Activated naive CD4-positive, alpha-beta T cell treated with anti-CD3 and anti-CD28 coated beads for 36 hours (primary cell): ENCODE measurements at places on chromosomes 2 and 18. TPM values are rescaled to one million over a fixed set of nuclear protein-coding genes. Genes with fewer than 3 reads are reported as not detected.
A peak's percentile ranks its signal among the peaks of the same experiment; 100 is the strongest.

Gene BOLA3
- 112 TPM for total RNA-seq

Gene RESP18
- not detected for total RNA-seq

Gene TNFAIP6
- not detected for total RNA-seq

Gene AGPS
- total RNA-seq = 50.7 TPM

Gene ANKRD62
- not detected for total RNA-seq

Gene DLX1
- total RNA-seq = not detected

DNA sequence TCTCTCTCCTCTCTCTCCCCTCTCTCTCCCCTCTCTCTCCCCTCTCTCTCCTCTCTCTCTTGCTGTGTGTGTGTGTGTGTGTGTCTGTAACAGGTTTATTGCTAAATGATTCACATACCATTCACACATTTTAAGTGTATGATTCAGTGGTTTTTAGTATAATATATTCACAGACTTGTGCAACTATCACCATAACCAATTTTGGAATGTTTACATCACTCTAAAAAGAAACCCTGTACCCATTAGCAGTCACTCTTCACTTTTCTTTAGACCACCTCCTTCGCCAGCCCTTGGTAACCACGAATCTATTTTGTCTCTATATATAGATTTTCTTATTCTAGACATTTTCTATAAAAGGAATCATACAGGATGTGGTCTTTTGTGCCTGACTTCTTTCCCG is 11.4 kb downstream of the THNSL2 start:
- peak; percentile 45 for DNase-seq

DNA sequence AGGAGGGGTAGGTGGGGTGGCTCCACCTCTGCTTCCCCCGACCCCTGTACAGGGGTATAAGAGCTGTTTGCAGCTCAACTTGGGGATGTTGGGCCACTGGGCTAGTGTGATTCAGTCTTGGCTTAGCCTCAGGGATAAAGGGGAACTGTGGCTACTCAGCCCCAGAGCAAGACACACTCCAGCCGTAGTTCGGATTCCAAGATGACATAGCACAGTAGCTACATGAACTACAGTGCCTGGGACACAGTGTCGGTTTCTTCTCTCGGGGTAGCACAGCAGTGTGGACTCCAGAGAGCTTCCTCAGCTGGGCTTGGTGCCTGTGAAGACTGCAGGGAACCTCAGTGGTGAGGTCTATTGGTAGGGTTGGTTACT is 21.1 kb downstream of the CARF start:
- DNase-seq = no peak

- DNase-seq = no peak
Observed at GRCh38 chr2:236743039-236743920, 173.7 kb downstream of the ACKR3 start.

GRCh38 chr2:54701029-54701428 is 22.4 kb upstream of the EML6 start:
- DNase-seq = no peak

DNA sequence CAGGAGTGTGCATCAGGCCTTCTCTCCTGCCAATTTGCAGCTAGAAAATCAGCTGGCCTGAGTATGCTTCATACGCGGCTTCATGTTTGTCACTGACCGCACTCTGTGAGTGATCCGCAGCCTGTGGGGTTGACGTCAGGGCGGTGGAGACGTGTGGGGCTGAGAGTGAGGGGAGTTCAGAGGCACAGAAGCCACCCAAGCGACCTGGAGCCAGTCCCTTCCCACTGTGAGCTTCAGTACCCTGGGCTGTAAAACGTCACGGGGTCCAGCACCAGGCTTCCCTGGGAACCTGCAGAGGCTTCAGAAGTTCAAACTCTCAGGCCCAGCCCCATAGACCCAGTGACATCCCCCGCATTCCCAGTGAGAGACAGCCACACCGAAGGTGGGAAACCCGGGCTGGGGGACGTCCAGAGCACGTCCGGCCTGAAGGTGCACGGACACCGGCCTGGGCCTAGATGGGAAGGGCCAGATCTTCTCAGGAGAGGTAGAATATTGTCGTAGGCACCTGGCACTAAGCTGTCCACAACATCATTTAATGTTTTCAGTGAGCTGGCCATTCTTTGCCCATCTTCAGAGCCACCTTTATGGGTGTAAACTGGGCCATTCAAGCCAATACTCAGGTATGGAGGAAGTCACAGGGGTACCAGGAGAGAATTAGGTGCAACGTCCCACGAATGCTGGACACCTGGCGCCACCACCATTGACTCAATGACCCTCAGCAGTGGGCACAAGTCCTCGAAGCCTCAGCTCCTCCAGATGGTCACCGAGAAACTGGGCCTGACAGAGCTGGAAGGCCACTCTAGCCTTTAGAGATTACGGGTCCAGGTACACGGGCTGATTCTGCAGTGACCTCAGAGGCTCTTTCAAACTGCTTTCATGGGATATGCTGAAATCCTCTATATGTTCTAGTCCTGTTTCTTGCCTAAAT is 235.6 kb upstream of the MYT1L start:
- DNase-seq = no peak

DNA sequence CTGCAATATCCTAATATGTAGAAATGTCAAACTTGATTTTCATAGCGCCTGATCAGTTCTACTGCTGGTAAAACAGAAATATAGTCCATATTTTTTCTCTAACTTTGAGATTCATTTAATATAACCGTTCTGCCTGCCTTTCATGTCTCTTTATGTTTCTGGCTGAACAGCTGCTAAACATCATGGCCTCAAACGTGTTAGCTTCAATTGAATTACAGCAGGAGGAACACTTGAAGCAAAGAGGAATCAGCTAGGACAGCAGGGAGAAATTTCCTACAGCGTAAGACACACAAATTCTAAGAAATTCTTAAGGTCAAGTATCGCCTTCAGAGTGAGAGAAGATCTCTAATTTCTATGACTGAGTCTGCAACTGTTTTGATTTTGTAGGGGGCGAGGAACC is 433.2 kb downstream of the FBXO15 start:
- no peak for DNase-seq

GRCh38 chr2:121648206-121649148 is 785 bp downstream of the CLASP1 start:
- peak; percentile 56 for DNase-seq

DNA sequence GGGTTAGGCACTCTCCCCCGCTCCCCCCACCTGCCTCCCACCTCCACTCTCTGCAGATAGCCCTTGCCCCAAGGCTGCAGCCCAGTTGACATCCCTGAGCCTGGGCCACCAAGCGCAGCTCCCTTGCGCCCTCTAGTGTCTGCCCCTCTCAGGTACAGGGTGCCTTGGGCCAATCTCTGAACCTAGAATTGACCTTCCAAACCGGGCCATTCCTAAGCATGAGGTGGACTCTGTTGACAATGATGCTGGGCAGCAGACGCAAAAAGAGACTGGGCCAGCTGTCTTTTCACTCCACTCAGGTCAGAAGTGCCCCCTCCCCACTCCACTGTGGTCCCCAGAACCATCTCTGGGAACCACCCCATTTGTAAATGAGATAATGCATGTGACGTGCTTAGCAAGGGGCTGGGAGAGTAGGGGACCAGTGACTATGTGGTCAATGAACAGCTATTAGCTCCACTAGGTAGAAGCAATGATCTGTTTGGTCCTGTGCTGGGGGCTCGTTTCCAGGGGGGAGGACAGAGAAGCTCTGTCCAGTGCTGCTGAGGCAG is 43.3 kb upstream of the PLB1 start:
- peak; percentile 91 for DNase-seq

GRCh38 chr2:201698588-201699226 is at the start of gene MPP4:
TSS of gene MPP4 (minus strand) at chr2:201698644. CDS start at chr2:201693954, 4,690 bp downstream.
- no peak for DNase-seq

- DNase-seq = no peak
Observed at GRCh38 chr2:234305846-234306245, 191.0 kb downstream of the ARL4C start.

GRCh38 chr2:48734576-48735303 is 20.8 kb downstream of the LHCGR start:
- DNase-seq = no peak

DNA sequence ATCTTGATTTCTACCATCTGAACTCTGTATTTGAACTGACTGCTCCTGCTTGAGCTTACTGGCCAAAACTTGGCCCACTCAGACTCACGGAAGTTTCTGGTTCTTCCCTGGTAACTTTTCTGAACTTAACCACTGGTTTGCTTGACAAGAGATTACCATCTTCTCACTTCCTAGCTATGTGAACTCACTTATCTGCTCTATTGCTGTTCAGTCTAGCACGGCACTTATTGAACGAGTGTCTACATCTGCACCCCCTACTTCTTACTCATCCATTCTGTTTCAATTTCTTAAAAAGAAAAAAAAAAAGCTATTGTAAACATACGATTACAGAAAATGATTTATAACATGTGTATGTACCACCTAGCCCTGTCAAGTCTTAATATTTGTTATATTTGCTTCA is 9.0 kb downstream of the CKAP2L start:
- DNase-seq = no peak
